ENCODE measurements at places on chromosomes 5 and 9. TPM values are rescaled to one million over a fixed set of nuclear protein-coding genes. Genes with fewer than 3 reads are reported as not detected.

GRCh38 chr5:106174903-106175302, 1495.8 kb downstream of the EFNA5 start:
- DNase-seq, result no peak

The FNIP1 gene
- 14.9 TPM for total RNA-seq

DNA sequence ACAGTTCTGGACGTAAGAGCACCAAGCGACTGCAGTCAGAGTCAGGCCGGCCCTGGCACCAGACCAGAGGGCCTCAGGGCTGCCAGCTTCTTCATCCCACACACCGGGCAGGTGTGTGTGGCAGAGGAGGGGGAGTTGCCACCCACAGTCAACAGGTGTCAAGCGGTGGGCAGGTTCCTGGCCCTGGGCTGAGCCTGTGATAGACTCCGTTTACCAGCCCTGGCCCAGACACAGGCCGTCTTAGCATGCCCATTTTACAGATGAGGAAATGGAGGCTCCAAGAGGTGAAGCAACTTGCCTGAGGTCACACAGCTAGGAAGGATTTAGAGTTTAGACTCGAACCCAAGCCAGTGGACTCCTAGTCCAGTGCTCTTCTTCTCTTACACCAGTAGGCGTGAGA, 71.8 kb downstream of the HMCN2 start:
- no peak for DNase-seq

The ADGRD2 gene
- not detected for total RNA-seq

DNA sequence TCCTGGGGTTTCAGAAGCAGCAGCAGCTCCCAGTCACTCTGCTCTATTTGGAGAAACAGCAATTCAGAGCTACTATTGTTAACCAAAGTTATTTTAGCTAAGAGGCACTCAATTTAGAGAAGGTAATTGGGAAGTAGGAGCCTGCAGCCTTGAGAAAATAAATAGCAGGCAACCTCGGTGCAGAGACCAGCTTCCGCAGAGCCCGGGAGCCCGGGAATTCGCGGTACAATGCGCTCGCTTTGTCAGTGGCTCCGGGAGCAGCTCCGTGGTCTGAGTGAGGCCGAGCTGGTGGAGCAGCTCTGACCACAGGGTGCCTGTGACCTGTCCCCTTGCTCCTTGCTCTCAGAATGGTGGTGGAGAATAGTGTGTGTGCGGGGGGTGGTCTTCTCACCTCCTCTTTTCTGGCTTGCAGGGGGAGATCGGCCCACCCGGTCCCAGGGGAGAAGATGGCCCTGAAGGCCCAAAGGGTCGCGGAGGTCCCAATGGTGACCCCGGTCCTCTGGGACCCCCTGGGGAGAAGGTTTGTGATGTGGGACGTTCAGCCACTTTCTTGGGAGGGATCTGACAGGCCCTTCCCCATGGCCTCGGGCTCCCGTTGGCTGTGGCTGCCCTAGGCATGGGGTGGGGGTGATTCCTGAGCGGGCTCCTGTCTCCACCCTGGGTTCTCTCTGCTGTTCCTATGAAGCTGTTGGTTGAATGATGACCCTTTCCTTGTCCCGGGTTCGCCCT, 95.9 kb upstream of the FCN2 start:
- no peak for DNase-seq

DNA sequence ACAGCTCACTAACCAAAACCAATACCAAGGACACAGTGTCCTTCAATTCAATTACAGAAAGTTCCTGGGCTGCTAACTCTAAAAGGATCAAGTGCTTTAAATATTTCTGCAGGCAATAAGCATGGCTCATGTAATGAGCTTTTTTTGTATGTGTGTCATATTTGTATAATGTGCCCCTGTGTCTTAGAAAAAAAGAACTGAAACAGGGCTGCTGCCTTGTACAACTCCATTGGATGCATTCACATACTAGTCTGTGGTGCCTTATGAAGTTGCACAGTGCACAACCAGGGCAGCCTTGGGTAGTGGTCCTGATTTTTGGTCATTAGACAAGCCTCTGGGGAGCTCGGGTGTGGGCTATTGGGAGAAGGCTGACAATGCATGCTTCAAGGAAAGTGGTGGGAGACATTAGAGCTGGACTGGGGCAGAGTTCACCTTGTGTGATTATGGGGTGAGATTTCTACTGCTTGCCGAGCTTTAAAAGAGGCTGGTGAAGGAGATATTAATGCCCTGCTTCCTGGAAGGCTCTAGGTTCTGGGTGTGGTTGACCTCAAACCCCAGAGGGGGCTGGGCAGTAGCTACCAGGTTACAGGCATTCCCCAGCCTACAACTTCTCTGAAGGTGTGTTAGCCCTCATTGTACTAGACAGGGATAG, 3.6 kb upstream of the CPEB4 start:
- no peak for DNase-seq

The PCDHB13 gene
- total RNA-seq, result 0.40 TPM

Measured in MG63 (cell line).